ENCODE measurements at places on chromosomes 11 and 22. TPM values are rescaled to one million over a fixed set of nuclear protein-coding genes. Genes with fewer than 3 reads are reported as not detected.

DNA sequence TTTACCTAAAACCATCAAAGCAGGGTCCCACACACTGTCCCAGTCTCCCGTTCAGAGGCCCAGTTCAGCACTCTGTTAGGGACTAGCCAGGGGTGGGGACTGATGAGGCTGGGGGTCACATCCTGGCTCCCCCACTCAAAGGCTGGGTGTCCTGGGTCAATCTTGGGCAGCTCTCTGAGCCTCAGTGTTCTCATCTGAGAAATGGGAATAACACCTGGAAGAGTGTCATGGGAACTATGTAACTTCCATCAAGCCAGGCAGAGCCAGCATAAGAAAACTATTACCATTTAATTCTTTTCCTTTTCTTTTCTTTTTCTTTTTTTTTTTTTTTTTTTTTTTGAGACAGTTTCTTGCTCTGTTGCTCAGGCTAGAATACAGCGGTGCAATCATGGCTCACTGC, 38.4 kb downstream of the TPST2 start:
- no peak for DNase-seq

The HPS5 gene
- 31.4 TPM for total RNA-seq

The KCNJ4 gene
- not detected for total RNA-seq

The SLC17A6 gene
- not detected for total RNA-seq
